ENCODE measurements at places on chromosomes 11 and 22.

GRCh38 chr11:47518212-47518964 lies 34.5 kb downstream of the CELF1 start:
- no peak for DNase-seq

GRCh38 chr11:27864091-27864491 lies 163.8 kb upstream of the BDNF start:
- no peak for DNase-seq

DNA sequence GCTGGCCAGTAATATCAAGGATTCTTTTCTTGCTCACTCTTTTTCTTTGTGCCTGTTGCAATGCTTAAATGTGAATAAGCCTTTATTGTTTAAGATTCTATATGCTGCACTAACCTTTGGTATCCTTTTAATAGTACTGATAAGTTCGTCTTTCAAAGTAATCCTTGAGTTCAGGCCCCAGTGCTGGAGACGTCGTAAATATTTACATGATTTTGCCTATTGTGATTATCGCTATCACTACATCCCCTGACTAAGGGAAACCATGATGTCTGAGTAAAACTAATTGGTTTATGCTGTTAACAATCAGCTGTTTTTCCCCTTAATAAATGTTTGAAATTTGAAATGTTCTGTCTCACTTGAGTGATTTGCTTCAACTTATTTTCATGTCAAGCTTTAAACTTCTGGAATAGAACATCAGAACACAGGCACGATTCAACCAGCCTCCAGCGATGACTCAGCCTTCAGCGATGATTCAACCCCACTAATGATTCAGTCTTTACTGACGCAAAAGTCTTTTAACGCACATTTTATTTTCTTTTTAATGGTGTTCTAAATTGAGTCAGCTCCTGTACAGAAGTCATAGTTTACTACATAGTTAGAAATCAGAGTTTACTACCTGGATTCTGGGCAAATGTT lies 3.9 kb downstream of the HTATIP2 start:
- no peak for DNase-seq

- DNase-seq: no peak
Observed at GRCh38 chr11:80529726-80530125, 1088.9 kb upstream of the TENM4 start.

- DNase-seq: no peak
Observed at GRCh38 chr11:119691020-119691666, 37.9 kb downstream of the NECTIN1 start.

DNA sequence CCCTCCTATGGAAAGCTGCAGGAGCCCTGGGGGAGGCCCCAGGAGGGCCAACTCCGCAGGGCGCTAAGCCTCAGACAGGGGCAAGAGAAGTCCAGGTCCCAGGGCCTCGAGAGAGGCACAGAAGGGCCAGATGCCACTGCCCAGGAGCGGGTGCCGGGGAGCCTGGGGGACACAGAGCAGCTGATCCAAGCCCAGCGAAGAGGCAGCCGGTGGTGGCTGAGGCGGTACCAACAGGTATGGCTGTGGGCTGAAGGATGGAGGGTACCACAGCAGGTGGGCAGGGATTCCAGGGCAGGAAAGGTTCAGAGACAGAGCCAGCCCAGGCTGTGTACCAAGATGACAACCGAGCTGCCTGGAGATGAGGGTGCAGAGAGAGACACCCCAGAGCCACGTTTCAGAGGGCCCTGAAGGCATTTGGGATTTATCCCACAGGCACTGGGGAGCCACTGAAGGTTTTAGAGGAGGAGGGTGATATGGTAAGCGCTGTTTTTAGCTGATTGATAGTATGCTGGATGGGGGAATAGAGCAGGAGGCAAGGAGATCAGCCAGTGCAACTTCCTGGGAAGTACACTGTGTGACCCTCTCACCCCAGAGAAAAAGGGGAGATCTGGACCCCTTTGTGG lies 412 bp downstream of the C11orf86 start:
- no peak for DNase-seq

- DNase-seq: no peak
Observed at GRCh38 chr11:57055744-57056143, 67.0 kb downstream of the OR5AK2 start.

DNA sequence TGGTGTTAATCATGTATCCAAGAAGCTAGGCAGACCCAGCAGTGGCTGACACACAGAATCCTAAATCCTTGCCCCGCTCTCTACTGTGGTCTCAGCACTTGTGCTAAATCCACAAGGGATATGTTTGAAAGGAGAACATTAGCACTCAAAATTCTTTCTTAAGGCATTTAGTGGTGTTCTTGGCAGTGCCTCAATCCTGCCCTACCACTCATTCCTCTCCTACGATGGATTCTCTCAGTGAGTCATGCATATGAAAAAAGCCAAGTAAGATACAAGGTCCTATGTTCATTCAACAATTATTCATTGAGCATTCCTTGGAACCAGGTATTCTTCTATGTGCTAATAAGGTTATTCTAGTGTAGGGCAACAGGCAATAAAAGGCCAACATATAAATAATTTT lies 31.2 kb downstream of the RRP8 start:
- no peak for DNase-seq
